NCI-H187 (cell line): ENCODE measurements at places on chromosomes 1 and 21.

DNA sequence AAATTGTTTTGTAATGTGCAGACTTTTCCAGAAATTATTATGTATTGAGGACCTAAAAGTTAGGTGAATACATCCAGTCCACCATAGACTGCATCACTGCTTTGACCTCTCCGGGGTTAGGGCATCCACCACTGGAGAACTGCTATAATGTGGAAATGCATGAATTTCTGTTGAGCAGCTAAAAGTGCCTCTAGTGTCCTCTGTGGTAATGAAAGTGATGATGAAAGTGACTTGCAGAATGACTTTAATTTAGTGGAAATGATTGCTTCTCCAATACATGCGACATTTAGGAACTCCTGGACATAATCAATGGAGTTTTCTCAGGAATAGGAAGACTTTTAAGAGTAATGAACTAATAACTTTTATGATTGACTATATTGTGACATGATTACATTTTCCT is 170.8 kb downstream of the LBR start:
- no peak for DNase-seq

DNA sequence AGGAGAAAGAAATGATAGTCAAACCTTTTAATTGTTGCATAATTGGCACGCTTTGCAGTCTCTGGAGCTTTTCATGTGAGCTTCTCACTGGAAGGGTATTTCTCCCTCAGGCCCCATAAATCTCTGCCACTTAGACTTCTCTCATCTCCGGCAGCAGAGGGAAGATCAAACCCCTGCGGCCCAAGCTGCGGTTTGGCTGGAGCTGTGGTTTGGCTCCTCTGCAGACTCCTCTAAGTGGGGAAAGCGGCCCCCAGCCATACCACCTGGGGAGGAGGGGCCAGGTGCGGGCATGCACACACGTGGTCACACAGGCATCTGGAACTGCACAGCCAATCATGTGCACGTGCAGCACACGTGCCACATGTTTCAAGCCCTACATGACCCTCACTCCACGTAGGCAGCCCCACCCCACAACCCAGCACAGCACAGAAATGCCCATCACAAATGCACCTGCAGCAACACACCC is 58.3 kb downstream of the UBE2T start:
- DNase-seq: peak; percentile 99

DNA sequence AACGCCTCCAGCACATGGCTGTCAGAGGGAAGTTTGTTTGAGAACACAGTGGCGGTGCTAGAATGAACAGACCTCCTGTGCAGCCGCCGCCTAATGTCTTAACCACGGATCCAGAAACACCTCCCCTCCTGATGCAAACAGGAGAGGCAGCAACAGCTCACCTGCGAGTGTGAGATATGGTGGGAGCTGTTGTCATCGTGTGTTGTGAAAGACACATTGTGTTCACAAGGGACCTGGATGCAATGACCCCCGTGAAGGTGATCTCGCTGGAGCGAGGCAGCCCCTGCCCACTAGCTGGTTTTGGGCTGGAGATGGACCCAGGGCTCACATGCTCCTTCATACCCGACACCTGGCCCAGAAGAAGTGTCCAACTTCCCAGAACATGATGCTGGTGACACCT is 315.3 kb upstream of the C1orf174 start:
- DNase-seq: no peak

GRCh38 chr21:35037384-35037765 is 11.7 kb downstream of the RUNX1 start:
- no peak for DNase-seq

GRCh38 chr1:186059311-186059710 is 315.7 kb downstream of the TPR start:
- no peak for DNase-seq

DNA sequence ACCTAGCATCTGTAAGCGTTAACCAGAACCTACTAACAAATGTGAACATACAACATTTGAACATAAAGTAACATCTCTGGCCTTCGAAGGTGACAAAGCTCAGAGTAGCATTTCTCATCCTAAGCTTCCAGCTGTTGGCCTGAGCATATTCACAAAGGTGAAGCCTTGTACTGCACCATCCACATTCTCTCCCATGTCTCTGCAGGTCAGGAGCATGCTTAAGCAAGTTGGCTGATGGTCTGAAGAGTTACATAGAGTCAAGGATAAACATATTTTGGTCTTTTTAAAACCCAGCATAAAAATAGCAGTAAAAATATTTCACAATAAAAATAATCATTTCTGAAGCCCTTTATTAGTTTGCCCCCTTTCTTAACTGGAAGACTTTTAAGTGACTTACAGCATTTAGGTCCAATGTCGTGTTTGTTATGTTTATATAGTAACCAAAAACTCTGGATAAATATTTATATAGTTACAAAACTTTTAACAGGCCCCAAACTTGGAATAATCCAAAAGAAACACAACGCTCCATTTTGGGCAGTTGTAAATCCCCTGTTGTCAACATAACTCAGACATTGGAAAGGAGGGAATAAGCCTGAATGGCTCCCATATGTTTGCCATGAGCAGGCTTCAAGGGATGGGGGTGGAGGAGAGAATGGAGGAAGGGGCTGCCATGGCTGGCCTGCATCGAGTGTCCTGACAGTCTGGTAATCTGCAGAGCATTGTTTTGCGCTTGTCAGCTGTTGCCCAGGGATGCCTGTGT is 42.8 kb upstream of the ENAH start:
- no peak for DNase-seq

DNA sequence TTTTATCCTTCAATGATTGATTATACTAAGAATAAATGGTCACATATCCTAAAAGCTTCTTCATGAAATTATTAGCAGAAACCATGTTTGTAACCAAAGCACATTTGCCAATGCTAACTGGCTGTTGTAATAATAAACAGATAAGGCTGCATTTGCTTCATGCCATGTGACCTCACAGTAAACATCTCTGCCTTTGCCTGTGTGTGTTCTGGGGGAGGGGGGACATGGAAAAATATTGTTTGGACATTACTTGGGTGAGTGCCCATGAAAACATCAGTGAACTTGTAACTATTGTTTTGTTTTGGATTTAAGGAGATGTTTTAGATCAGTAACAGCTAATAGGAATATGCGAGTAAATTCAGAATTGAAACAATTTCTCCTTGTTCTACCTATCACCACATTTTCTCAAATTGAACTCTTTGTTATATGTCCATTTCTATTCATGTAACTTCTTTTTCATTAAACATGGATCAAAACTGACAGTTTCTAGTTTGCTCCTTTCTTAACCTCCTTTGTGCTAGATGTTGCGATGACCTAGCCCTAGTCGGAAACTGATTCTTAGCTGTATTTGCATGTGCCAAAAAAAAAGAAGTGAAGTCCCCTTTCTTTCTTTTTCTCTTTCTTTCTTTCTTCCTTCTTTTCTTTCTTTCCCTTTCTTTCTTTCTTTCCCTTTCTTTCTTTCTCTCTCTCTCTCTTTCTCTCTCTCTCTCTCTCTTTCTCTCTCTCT is 45.1 kb downstream of the MAP3K7CL start:
- no peak for DNase-seq
